H1 (cell line): ENCODE measurements at places on chromosomes 11 and 22.

DNA sequence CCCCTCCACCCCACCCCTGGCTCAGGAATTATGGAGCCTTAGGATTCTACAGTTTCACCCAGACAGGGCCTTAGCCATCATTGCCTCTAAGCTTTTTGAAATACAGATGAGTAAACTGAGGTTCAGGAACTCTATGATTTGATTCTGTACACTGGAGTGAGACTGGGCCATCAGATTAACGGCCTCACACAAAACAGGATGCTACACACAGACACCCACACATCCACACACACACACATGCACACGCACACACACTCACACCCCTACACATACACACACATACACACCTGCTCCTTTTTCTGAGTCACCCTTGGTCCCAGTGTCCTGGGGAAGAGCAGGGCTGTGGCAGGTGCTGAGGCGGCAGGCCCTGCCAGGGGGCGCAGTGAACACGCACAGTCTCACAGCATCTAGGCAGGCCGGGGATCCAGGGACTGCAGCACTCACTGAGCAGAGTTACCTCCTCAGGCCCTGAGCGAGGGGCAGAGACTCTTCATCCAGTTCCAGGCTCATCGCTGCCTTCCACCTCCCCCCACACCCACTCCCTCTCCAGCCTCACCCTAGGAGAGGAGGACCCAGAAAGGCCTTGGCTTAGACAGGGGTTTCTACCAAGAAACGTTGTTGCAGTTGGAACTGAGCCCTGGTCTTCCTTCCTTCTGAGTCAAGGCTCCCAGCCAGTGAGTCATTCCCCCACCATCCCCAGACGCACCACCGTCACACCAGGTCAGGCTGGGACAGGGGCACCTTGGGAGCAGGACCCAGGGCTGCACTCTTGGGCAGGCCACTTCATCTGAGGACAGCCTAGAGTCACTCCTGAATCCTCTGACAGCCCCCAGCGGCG, 89.8 kb upstream of the PARVA start:
- DNase-seq: peak; percentile 57

DNA sequence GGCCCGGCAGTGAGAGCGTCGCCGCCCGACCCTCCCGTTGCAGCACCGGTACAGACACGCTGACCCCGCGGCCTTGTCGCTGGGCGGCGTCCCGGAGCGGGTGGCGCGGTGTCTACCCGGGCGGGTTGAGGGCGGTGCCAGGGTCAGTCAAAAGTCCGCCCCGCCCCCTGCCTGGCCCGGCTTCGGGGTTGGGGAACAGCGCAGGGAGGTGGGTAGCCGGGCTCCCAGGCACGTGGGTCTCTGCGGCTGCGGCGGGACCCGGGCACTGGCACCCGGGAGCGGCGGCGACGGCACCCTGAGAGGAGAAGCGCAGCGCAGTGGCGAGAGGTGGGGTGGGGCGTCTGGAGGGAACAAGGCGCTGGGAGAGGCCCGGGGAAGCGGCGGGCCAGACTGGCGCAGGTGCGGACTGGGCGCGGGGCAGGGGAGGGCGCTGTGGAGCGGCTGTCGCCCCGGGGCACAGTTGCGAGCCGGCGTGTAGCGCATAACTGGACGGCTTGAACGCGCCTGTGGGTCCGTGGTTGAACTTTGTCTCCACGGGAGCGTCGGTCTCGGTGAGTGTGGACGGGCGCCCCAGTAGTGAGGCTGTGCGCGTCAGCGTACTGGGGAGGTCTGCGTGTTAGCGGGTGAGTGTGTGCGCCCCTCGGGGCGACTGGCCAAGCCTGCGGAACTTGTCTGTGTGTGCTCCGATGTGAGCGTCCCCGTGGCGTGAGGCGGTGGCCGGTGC, at the start of gene P2RY2:
TSS of gene P2RY2 (plus strand) at position 176 of the 724 bp plus-strand sequence. CDS start 15,879 bp downstream, outside the sequence.
- DNase-seq: peak; percentile 15

DNA sequence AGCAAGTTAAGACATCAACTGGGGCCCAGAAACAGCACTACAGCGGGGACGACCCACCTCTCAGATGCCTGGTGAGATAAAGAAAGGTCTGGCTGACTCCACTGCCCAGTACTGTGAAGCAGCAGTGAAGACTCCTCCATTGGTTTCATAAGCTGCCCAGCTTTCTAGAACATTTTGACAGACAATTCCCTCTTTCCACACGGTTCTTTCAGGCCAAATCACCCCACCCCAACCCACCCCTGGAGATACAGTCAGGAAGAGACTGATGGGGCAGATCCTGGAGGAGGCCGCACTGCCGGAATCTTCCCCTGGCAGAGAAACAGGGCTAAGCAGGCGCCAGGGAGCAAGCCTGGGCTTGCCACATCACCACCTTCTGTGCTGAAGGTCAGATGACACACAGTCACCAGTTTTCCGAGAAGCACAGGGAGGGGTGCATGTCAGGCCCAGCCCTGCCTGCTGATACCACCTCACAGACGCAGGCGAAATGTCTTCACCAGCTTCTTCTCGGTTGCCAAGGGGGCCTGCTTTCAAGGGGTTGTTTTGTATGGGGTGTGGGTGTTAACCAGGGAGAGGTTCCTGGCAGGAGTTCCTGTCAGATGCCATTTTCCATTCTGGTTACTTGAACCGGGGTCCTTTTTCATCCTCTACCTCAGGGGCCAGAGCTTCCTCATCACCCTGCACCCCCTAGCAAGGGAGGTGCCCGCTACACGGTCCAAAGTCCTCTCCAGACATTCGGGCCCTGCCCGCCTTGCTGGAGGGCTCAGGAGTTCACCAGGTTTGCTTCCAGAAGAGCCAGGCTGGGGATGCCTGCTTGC, 1.4 kb upstream of the NEAT1 start:
- no peak for DNase-seq

DNA sequence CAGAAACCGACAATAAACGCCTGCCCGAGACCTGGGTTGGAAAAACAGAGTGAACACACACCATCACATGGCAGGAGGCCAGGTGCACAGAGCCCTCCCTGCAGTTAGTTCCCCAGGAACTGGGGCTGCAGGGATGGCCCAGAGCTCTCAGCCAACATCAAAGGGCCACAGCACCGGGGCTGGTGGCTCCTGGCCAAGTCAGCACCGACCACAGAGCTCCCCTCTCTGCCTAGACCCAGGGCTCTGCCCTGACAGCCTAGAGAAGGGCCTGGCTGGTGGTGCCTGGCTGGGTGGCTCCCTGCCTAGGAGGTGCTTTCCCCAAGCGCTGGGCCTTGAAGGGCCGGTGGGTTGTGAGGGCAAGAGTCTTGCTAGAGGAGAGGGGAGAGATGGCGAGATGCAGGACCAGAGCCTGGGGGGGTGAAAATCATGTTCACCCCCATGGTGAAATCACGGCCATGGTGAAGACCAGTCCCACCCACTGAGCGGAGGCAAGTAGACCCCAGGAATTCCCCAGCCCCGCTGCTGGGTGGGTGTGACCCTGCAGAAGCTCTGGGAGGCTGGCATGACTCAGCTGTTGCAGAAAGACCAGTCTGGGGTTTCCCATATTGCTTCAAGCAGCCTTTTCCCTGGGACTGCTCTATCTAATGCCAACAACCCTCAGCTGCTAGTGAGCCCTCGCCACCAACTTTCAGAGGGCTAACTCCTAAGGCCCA, 7.2 kb upstream of the BID start:
- DNase-seq: no peak

GRCh38 chr11:65661599-65662246, 993 bp downstream of the RELA start:
- DNase-seq: no peak
